ENCODE measurements at places on chromosomes 1 and 21.

DNA sequence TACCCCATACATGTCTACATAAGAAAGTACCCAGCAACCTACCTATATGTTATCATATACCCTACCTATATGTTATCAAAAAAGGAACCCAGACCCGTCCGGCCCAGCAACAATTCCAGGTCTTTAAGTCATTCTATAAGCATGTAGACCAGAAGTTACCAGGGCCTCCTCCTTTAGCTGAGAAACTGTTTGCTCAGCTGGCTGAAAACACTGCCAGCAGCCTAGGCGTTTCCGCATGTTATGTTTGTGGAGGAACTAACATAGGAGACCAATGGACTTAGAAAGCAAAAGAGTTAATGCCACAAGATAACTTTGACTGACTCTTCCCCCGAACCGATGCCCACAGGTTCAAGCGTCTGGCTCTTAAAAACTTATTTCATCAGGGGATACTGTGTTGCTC lies 7.1 kb upstream of the ZNF678 start:
- DNase-seq: no peak

DNA sequence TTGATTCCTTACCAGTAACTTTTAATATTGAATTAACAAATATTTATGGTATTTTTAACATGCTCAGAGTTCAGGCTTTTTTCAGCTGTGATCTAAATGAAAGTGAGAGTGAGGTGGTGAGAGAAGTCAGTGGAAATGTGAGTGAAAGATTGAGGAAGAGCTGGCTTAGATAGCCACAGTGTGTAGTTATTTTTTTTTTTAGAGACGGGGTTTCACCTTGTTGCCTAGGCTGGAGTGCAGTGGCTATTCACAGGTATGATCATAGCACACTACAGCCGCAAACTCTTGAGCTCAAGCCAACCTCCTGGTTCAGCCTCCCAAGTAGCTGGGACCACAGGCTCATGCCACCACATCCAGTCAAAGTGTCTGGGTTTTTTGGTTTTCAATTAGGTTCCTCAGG lies 10.9 kb downstream of the RNF11 start:
- no peak for DNase-seq

GRCh38 chr1:223308136-223308535 lies 55.8 kb downstream of the SUSD4 start:
- no peak for DNase-seq

DNA sequence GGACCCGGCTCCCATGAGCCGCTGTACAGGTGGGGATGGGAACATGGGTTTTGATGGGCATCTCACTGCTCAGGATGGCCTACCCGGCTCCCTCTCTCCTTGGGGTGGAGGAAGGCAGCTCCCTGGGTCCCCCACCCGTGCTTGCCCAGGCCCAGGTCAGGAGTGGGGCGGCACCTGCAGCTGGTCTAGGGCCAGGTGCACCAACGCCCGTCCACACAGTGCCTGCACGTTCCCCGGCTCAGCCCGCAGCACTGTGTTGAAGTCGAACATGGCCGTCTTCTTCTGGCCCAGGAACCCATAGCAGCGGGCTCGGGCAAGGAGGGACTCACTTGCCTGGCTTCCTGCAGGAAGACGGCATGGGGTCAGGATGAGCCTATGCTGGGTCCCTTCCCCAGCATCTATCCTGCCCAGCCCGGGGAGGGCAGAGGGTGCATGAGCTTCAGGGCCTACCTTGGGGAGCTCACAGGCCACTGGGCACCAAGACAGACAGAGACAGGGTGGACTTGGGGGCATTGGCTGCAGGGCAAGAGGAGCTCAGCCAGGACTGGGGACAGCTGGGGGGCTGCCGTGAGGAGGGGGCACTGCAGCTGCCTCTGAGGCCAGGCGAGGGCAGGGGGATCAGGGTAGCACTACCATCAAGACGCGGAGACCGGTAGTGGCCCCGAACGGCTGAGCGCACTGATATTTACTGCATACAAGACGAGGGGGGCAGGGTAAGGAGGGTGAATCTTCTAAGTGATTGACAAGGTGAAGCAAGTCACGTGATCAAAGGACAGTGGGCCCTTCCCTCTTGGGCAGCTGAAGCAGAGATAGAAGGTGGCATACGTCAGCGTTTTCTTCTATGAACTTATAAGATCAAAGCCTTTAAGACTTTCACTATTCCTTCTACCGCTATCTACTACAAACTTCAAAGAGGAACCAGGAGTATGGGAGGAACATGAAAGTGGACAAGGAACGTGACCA lies 17.8 kb downstream of the TTC34 start:
- peak; percentile 41 for DNase-seq

GRCh38 chr1:50531027-50531426 lies 107.8 kb upstream of the DMRTA2 start:
- no peak for DNase-seq

GRCh38 chr1:3776231-3776961 lies 3.8 kb downstream of the SMIM1 start:
- no peak for DNase-seq

DNA sequence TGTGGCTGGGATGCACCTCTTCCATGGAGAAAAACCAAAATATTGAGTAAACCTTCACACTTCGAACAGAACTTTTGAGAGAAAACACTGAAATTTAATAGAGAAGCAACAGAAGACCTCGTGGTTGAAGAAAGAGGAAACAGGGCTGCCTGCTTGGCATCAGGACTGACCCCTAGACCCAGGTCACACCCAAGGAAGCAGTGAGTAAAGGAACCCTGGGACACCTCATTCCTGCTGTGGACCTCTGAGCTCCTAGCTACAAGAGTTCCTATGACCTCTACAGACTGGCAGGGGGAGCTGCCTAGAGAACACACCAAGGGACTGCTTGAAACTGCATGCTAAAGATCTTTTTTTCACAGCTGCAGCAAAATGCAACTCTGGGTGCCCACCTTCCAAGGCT lies 67.8 kb downstream of the FASLG start:
- no peak for DNase-seq

GRCh38 chr1:9767964-9768668 lies 55.6 kb downstream of the CLSTN1 start:
- DNase-seq: no peak

DNA sequence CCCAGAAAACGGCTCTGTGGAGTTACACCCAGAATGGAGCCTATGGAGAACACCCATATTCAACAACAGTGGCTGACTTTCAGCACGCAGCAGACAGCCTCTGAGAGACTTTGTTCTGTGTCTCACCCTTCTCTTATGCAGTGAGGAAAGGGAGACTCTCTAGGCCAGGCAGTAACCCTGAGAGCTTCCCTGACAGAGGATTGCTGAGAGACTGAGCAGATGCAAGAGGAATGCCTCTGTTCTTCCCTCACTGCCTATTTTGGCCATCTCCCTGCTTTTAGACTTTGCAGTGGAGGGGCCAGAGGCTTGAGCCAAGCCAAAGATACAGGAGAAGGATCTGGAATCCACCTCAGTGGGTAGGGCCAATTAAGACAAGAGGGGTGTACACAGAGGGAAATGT lies 41.8 kb upstream of the SLC16A1 start:
- peak; percentile 67 for DNase-seq

GRCh38 chr1:246618240-246618808 lies 52.1 kb downstream of the CNST start:
- DNase-seq: no peak

- no peak for DNase-seq
Measured at GRCh38 chr1:157137408-157138219, 581 bp downstream of the ETV3 start.

- no peak for DNase-seq
Measured at GRCh38 chr1:181262069-181262468, 173.6 kb downstream of the IER5 start.

DNA sequence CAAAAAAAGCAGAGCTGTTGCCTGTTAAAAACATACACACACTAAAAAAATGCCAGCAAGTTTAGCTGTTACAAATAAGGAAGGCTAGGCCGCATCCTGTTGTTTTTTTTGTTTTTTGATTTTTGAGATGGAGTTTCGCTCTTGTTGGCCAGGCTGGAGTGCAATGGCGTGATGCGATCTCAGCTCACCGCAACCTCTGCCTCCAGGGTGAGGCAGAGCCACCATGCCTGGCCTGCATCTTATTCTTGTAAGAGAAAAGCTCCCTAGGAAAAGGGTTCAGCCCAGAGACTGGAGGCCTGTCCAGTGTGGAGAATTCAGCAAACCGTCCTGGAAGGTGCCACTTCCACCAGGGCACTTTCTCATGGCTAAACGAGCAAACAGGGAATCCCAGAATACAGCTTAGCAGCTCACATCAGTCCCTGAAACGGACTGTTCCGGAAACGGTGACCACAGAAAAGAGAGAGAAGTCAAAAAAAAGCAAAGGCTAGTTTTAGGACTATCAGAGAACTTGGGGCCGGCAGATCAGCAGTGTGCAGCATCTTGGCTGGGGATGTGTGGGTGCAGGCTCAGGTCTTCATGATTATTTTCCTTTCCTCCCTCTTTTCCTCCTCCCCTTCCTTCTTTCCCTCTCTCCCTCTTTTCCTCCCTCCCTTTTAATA lies 283.6 kb downstream of the AJAP1 start:
- DNase-seq: no peak

DNA sequence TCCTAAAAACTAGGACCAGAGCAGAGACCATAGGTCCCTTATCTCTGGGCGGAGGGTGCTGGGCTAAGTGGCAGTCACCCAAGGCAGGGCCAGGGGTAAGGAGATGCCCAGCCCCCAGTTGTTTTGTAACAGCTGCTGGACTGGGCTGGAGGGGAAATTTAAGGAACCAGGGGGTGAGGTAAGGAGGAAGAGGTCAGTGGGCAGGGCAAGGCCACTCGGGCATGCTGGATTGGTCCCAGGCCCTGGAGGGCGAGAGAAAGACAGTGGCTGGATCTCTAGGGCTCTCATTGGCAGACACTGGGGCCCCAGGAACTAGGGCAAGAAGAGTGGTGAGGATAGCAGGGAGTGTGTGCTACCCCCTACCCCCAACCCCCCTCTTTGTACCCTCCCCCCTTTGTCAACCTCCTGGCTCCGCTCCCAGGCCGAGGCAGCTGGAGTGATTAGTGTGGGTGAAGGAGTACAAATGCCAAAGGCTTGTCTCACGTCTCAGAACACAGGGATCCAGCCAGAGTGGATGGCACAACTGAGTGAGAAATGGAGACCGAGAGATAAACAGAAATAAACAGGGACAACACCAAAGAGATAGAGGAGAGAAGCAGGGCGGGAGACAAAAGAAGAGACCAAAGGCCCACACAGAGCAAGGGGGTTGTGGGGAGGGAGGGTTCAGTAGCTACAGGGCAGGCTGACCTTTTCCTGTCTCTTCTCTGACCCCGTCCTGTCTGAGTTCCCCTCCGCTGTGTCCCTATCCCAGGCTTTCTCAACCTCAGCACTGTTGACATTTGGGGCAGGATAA lies 20.5 kb upstream of the THRAP3 start:
- DNase-seq: peak; percentile 62

DNA sequence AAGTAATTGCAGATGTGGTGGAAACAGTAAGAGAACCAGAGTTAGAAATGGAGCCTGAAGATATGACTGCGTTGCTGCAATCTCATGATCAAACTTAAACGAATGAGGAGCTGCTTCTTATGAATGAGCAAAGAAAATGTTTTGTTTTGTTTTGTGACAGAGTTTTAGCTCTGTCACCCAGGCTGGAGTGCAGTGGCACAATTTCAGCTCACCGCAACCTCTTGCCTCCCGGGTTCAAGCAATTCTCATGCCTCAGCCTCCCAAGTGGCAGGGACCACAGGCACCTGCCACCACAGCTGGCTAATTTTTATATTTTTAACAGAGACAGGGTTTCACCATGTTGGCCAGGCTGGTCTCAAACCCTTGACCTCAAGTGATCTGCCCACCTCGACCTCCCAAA lies 53.3 kb upstream of the NFASC start:
- DNase-seq: no peak

GRCh38 chr1:179856296-179856695 lies 21.3 kb downstream of the TOR1AIP2 start:
- DNase-seq: no peak

DNA sequence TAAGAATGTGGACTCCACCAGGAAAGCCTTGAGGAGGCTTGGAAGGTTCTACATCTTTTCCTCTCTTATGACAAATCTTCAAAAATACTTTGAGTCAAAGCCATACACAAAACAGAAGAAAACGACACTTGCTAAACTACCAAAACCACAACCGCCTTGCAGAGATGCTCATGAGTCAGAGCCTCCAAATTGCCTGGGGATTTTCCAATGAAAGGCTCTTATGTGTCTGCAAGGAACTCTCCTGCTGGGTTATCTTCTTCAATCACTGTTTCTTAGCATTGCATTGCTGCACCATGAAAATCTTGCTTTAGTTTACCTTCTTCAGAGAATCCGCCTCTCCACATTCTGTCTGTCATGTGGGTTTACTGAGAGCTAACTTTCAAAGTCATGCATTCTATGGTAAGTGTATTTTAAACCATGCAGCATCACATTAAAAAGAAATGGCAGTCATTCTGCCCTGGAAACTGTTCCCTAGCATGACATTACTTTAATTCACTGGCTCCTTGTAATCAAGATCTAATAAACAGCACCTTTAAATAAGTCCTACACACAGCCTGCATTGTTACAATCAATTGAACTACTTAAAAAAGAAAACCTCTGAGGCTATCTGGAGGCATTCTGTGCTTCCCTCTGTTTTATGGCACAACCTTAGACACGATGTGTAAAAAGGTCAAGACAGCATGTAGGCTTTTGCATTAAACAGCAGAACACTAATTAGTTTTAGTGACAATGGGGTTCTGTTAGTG lies 210.0 kb upstream of the FOXD3 start:
- peak; percentile 94 for DNase-seq

- no peak for DNase-seq
Measured at GRCh38 chr1:189958756-189959155, 518.9 kb downstream of the BRINP3 start.

DNA sequence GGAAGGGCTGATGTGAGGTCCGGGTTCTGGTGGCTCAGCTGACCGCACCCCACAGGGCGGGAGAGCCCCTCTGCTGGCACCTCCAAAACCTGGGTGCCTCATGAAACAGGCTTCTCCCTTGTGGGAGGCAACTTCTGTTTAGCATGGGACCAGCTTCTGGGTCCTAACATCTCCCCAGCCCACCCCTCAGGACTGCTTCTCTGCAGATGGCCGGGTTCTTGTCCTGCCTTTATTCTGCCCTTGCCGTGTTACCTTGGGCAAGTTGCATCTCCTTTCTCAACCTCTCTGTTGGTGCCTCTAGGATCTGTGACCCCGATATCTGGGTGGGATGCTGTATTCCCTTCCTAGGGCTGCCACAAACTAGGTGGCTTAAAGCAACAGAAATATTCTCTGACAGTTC lies 15.0 kb upstream of the TTC22 start:
- DNase-seq: peak; percentile 38

DNA sequence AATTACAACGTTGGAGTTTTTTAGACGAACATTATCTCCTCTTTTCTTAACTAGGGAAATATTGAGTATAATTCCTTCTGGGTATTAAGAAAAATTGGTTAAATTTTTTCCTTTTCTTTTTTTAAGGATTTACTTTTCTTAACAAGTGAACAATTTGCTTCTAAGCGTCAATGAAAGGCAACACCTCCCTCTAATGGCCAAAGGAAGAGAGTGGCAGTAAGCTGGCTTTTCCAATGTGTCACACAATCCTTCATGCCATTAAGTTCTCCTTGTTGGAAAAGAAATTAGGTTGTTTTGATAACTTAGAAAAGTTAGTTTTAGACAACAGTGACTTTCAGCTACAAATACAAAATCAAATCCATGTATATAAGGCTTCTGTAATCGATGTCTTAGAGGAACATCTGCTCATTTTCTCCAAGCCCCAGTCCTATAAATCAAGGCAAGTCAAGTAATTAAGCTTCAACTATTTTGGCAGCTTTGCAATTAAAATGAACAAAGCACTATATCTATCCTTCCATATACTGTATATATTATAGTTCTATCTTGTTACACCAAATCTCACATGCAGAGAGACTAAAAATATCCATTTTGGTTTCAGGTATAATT lies 62.8 kb downstream of the EDEM3 start:
- no peak for DNase-seq

- no peak for DNase-seq
Measured at GRCh38 chr21:23939369-23940065, 1667.8 kb downstream of the MRPL39 start.

- no peak for DNase-seq
Measured at GRCh38 chr1:5465281-5465711, 526.9 kb downstream of the NPHP4 start.

All from islet precursor cell (in vitro differentiated cells).